T-helper 2 cell (primary cell): ENCODE measurements at places on chromosomes 3 and 15.

- DNase-seq = no peak
Measured at GRCh38 chr15:74461847-74462511, 1.0 kb upstream of the UBL7 start.

DNA sequence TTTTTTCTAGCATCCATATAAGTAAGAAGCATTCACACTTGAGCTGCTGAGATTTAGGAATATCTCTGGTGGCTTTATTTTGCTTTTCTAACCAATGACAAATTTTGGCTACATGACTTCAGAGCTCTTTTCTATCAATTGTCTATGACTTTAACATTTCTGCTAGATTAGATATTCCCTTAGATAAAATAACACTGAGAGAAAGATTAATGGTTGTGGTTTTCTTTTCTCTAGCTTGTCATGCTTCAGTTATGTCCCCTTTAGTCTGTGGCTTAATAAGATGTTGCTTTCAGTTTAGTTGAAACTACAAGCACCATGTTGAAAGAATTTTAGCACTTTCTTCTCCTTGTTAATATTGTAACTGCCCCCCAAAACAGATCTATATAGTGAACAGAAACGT lies 665.6 kb upstream of the CCDC54 start:
- no peak for DNase-seq

GRCh38 chr3:133469140-133469731 lies 69.4 kb downstream of the BFSP2 start:
- no peak for DNase-seq

- DNase-seq = peak; percentile 50
Measured at GRCh38 chr15:83248151-83249029, 36.1 kb downstream of the BNC1 start.

GRCh38 chr3:144431134-144431533 lies 459.5 kb downstream of the DIPK2A start:
- no peak for DNase-seq

GRCh38 chr3:9226326-9226725 lies 23.1 kb downstream of the SRGAP3 start:
- no peak for DNase-seq

DNA sequence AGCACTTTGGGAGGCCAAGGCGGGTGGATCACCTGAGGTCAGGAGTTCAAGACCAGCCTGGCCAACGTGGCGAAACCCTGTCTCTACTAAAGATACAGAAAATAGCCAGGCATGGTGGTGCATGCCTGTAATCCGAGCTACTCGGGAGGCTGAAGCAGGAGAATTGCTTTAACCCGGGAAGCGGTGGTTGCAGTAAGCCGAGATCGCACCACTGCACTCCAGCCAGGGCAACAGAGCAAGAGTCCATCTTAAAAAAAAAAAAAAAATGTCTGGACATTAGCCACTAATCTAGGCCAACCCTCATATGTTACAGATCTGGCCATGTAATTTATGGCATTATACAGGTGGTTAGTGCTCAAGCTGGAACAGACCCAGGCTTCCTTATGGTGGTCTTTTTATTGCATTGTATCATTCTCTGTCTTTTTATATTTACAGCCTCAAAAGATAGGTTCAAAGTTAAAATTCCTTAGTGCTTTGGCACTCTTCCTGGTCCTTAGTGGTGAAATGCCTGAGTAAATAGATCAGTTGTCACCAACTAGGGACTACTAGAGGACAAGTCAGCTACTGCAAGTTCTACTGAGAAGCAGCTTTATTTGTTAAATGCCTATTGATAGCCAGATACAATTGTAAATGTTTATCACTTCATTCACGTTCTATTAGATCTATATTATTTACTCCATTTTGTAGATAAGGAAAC lies 16.0 kb downstream of the STARD9 start:
- no peak for DNase-seq

GRCh38 chr3:126156468-126156867 lies 23.9 kb downstream of the ALDH1L1 start:
- no peak for DNase-seq

DNA sequence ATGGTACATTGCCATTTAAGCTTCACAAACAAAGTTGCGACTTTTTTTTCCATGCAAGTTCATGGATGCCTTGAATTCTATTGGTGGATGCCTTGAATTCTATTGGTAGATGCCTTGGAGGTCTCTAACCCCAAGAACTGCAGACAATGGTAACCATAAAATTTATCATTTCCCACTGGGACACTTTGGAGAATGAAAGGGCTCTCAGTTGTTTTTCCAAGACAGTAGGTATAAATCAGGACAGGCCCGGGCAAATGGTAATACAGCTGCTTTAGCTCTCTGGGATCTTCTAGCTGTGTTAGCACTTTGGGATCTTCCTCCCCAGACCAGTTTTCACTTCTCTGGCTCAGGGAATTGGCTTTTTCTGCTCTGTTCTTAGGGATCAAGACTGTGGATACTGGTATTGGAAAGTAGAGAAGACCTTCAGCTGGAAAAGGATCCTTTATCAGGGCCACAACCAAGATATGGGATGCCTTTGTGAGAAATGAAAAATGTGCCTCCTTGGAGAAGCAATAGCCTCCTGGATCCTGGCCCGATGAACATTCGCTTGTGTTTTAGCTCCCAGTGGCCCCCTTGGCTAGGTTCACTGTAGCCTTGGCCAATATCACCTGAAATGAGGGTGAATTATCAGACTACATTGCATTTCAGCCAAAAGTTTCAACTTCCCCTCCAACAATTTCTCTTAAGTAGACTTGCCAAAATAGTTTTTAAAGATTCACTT lies 8.3 kb downstream of the LRRC3B start:
- DNase-seq = no peak

GRCh38 chr3:102449341-102449740 lies 14.5 kb downstream of the ZPLD1 start:
- DNase-seq = no peak

DNA sequence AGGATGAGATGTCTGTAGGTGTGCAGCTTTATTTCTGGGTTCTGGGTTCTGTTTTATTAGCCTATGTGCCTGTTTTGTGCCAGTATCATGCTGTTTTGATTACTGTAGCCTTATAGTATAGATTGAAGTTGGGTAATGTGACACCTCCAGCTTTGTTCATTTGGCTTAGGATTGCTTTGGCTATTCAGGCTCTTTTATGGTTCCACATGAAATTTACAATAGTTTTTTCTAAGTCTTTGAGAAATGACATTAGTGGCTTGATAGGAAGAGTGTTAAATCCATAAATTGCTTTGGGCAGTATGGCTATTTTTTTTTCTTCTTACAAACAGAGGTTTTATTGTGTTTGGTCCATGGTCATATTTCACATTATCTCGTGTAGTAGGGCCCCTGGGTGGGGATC lies 285.8 kb upstream of the GADL1 start:
- DNase-seq = no peak

GRCh38 chr3:140377644-140378043 lies 300.2 kb upstream of the TRIM42 start:
- DNase-seq = no peak

DNA sequence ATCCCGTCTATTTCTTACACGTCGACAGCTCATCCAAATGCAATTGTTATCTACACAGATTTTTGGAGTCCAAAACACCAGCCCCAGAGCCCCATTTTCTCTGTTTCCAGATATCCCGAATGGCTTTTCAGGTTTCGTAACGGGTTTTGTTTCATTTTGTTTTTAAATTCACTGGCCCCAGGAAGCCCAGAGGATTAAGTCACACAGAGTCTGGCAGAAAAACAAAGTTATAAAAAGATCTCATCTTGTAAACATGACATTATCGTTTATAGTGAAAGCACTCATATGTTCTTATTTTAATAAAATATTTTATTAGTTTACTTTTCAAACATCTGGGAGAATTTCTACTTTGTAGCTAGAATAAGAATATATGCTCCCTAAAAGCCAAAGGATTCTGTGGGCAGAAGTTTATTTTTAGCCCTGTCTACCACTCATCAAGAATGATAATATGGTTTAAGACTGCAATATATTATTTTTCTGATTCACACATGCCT lies 149.3 kb upstream of the SLC2A2 start:
- no peak for DNase-seq

GRCh38 chr3:36894914-36895313 lies 49.9 kb downstream of the TRANK1 start:
- no peak for DNase-seq

DNA sequence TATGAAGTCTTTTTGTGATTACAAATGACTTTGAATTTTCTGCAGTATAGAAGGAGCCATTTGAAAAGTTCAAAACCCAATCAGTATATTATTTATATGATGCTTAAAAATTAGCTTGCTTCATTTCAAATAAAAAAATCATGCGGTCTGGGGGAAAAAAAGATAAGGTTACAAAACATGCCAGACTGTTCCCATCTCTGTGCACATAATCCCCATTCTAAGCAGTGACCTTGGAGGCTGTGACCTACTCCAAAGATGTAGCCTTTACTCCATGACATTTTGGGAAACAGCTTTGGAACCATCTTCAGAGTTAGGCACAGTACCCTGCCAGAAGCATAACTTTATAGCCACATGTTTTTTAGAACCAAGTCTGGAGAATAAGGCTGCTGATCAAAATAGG lies 447.7 kb upstream of the WNT5A start:
- no peak for DNase-seq

DNA sequence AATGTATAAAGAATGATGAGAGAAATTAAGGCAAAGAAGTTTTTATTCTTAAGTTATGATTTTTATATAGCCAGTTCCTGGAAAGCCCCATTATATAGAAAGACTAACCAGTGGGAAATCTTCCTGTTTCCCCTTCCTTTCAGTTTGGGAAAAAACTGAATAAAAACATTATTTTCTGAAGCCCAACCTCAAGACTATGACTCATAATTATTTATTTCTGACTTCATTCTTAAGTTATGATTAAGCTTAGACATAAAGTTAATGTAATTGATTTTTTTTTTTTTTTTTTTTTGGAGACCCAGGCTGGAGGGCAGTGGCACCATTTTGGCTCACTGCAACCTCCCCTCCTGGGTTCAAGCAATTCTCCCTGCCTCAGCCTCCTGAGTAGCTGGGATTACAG lies 55.8 kb downstream of the TRPC1 start:
- DNase-seq = no peak

DNA sequence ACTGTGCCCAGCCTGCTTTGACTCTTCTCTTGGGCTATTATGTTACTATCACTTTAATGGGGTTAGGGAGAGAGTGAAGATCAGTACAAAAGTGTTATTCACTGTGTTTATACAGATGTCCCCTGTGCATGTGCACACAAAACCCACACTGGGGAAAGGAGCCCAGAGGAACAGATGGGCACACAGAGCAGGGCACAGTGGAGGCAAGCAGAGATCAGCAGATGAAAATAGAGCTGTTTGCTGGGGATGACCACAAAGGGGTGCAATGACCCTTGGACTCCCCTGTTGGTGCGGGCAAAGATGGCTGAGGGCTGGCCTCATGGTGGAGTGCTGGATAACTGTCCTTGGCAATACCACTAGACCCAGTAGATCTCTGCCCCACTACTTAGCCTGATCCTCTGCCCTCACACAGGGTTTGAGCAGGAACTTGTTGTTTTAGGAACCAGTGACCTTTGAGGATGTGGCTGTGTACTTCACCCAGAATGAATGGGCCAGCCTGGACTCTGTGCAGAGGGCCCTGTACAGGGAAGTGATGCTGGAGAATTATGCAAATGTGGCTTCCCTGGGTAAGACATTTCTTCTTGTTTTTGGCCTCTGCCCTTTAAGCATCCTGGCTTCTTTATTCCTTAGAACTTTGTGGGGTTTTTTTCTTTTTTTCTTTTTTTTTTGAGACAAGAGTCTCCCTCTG lies 5.3 kb downstream of the ZNF620 start:
- no peak for DNase-seq

GRCh38 chr3:124178531-124178930 lies 186.6 kb upstream of the ROPN1 start:
- DNase-seq = no peak

DNA sequence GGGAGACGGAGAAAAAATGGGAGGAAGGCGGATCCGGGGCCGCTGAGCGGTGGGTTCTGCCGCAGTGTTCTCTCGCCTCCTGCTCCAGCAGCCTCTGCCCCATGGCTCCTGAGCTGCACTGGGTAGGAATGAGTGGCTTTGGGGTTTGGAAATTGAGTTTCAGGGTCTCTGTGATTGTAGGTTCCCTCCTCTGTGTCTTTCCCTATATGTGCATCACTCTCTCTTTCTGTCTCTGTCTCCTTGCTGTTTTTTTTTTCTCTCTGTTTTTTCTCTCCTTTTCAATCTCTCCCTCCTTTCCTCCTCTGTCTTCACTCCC lies 1.9 kb downstream of the GRM7 start:
- no peak for DNase-seq

- DNase-seq = no peak
Measured at GRCh38 chr15:36603987-36604386, 24.6 kb downstream of the CDIN1 start.

DNA sequence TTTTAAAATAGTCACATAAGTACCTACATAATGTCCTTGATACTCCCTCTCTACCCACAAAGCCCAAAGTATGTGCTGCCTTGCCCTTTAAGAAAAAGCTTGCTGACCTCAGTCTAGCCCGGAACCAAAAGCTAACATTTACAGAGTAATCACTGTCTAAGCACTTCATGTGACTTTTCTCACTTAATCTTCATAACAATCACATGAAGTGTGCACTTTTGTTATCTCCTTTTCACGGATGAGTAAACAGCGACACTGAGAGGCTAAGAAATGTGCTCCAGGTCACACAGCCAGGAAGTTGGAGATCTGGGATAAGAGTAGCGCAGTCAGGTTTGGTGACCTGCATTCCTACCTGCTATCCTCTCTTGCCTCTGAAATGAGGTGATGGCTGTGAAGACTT lies 194.0 kb downstream of the ITPR1 start:
- DNase-seq = no peak

DNA sequence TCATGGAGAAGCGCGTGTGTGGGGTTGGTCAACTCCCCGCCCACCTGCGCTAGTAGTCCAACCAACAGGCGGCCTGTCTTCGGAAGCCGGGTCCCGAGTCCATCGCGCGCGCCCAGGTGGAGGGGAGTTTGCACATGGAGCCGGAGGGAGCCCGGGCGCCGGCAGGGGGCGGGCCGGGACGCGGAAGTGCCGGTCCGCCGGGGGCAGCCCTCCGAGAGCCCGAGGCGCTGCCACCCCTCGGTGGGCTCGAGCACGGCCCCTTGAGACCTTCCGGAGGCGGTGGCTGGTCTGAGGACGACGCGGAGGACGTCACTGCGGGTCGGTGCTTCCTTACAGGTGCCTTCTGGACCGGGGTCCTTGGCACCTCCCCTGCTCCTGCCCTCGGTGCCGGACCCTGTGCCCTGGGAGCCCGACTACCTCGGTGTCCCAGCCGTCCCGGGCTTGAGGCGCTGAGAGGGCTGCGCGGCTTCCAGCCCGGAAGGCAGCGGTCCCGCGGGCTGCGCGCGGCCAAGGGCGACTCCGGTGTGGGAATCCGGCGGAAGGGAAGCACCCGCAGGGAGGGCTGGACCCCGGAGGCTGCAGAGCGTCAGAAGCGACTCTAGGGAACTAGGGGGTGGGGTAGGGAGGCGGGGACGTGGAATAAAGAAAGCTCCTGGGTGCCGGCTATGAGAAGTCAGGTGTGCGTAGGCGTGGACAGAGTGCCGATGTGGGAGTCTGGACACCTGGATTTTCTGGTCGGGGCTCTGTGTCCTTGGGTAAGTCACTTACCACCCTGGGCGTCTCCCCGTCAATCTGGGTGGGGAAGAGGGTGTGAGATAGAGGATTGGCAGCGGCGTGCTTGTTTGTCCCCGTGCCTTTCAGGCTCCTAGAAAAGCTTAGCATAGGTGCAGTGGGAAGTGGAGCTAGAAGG lies 212.3 kb downstream of the FGF12 start:
- DNase-seq = no peak

- no peak for DNase-seq
Measured at GRCh38 chr3:73503781-73504180, 121.0 kb downstream of the PDZRN3 start.
